ENCODE measurements at places on chromosomes 12 and 14.

DNA sequence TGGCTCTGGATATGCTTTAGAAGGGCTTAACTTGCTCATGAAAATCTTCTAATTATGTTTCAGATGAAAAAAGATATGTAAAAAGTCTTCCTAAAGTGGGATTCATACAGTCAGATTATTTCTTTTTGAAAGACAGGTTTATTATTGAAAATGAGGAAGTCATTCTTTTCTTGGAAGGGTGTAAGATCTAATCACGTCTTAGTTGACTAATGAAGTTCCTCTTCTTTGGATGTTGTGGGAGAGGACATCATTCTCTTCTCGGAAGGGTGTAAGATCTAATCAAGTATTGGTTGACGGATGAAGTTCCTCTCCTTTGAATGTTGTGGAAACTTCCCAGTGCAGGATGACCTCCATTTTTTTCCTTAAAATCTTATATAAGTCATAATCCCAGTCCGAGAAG, 74.9 kb downstream of the ALG10 start:
- DNase-seq, result no peak

- DNase-seq, result no peak
Measured at GRCh38 chr14:106174206-106174605, 647.8 kb downstream of the TMEM121 start.

DNA sequence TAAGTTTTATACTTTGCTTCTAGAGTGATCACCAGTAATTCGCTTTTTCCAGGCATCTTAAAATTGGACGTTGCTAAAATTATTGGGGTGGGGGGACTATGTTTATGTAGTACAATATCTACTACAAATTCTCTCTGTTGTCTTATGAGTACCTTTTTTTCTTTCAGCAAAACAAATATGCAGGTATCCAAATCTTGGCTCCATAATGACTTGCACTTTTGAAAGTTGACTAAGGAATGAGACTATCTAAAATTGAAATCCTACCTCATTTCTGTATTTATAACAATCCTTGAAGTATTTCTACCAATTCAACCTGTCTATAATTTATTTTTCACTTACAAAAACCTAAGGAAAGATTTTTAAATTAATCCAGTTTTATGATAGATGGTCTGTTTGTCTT, 2.4 kb downstream of the DYNC1H1 start:
- DNase-seq, result no peak

DNA sequence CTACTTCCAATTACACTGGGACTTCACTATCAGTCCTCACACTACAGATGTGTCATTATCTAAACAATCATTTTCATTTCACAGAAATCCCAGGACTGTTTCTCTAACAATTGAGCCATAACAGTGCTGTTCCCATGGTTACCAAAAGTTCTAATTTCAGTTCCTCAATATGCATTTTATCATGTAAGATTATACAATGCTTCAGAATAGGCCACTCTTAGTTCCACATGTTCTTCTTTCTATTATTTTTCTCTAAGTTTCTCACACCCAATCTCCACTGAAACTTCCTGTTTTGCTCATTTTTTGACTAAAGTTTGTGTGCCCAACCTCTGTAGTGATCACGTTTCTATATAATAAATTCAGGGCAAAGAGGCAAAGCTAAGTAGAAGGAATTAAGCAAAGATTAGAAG, 185.8 kb downstream of the DUSP6 start:
- DNase-seq, result no peak

DNA sequence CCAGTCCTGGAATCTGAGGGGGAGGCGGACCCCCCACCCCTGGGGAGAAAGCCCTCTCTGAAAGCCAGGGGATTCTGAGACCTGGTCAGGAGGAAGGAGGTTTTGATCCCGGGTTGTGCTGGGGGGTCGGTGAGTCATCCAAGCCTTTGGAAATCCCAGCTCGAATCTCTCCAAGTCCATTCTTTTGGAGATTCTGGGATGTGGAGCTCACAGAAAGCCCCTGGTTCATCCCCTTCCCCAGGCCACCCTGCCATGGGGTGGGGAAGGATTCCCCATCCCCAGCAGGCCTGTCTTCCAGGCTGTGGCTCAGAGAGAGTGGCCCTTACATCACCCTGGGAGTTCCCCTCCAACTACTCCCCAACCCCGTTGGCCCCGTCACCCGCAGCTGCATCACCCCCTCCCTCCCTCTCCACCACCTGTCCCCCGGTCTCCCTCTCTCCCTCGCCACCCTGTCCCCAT, 14.3 kb downstream of the EXOC3L4 start:
- DNase-seq, result no peak

Data from colonic mucosa (tissue), 4 donors.